ENCODE measurements at places on chromosomes 4 and X.
A peak's percentile ranks its signal among the peaks of the same experiment; 100 is the strongest.

- DNase-seq, result no peak
Observed at GRCh38 chrX:146967306-146967705, 152.8 kb upstream of the CXorf51A start.

DNA sequence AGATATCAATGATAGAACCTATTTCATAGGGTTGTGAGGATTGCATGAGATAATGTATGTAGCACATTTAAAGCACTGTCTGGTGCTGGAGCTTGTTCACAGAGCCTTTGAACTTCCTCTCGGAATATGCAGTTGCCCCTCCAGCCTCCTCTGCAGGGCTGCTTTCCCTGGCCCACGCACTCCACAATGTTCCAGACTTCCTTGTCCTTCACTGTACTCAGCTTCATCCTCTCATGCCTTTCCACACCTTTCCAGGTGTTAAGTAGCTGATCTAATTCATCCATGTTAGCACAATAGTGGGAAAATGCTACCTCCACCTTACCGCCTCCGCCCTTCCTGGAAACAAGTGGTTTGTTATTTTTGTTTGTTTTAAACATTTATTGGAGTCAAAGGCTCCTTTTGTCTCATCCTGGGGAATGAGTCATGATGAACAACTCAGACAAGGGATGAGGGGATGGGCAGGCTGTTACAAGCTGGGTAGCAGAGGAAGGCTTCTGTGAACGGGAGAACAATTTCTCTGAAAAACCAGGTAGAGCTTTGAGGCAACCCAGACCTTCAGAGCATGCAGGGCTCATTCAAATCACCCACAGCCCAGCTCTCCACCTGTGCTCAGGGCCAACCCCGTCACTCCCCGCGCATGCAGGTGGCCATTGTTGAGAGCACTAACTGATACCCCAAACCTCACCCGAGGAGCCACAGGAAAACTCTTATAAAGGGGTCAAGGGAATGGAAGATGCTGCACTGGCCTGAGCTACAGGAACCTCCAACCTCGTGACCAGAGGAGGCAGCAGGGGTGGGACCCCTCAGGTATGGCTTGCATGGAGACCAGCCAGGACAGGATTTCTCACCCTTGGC is 84.9 kb upstream of the TBL1X start:
- no peak for DNase-seq

DNA sequence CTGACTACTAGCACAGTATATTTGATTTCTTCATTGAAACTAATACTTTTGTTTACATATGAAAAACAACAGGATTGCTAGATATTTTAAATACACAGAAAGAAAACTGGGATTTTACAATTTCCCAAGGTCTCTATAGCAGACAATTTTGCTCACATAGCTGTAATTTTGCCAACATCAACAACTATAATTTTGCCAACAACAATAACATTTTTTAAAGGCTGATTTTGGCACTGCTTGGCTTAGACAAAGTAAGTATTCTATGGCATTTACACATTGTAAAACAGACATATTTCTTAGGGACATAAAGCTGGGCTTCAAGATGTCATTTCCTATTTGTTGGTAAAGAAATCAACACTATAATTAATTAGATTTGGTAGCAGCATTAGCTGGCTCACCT is 922.1 kb downstream of the RAB28 start:
- DNase-seq, result no peak

DNA sequence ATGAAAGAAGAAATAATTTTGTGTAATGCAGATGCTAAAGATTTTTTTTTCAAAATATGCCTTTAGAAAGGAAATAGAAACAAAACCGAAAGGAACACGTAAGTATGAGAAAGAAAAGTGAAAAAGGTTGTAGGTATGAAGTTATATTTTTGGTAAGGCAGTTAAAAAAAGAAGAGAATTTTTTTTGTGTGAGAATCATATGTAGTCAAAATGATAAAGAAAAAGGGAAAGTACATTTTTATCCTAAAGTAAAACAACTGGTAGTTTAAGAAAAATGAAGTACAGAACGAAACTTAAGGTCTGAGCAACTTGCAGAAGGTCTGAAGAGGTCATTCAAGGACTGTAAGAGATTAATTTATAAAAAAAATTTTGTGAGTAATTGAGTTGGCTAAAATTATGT is 164.0 kb upstream of the TRAM1L1 start:
- DNase-seq, result no peak

DNA sequence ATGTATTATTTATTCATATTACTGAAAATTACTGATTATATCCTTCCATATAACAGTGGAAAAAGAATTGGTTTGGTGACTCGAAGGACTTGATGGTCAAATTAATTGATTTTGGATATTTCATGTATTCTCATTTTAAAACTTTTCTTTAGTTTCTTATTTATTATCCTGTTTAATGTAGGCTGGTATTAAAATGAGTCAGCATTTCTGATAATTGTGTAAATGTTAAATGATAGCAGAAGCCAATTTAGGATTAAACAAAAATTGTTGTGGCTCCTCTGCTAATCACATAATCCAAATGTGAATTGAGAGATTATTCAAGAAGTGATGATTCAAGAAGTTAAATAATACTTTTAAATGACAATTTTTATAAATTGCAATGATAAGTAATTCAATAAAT is 38.7 kb downstream of the PDLIM5 start:
- no peak for DNase-seq

DNA sequence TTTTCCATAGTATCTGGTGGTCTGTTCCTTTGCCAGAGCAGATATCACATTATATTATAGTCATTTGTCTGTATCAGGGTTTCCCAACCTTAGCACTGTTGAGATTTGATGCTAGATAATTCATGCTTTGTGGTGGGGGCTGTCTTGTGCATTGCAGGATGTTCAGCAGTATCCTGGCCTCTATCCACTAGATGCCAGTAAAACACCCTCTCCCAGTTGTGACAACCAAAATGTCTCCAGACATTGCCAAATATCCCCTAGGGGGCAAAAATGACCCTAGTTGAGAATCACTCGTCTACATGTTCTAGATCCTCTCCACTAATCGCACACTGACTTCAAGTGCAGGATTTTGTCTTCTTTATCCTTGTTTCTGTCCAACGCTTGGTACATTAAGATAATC is 160.8 kb downstream of the FANCB start:
- no peak for DNase-seq

DNA sequence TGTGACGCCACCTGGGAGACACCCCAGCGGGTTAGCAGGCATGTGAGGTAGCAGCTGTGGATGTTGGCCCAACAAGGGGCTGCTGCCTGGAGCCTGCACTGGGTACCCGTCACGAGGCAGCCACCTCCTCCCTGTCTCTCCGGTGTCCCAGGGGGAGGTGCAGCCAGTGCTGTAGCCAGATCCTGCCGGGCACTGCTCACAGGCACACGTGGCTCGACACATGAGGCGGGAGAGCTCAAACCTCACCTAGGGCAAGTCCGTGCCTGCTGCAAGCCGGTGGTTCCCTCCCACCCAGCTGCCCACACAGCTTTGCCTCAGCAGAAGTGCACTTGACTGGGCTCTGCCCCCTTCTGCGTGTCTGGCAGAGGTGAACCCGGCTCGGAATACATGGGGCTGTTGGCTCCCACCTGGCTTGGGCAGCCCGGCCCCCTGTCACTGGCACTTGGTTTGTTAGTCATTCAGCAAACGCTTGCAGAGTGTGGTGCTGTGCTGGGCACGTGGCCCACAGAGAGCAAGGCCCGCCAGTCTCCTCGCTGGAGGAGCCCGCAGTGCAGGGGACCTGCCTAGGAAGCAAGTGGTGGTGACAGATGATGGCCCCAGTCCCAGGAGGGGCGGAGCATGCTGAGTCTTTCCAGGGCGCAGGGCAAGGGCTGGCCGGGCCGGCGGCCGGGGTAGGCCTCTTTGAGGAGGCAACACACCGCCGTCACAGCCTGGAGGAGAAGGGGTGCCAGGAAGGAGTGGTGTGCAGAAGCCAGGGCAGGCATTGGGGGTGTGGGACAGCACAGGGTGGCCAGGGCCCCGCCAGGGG is 10.1 kb upstream of the SH3TC1 start:
- DNase-seq, result no peak

GRCh38 chrX:124736553-124737270 is 390.3 kb downstream of the SH2D1A start:
- DNase-seq, result peak; percentile 22

DNA sequence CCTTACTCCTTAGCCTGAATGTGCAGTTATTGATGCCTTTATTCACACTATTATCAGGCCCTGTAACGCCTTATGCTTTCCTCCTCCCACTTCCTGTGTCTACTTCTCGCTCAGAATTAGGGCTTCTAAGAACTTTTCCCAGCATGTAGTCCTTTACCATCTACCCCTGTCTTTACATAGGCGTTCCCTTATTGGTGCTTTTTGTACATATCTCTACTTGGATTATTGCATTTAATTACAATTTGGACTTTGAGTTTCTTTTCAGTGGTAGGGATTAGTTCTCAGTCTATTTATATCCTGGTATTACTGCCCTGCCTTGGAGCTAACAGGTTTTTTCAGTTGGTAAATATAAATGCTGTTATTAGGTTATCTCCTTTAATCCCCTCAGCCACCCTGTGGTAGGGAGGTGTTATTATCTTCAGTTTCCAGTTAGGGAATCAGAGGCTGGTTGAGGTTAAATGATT is 84.0 kb downstream of the RBPJ start:
- DNase-seq, result no peak

GRCh38 chr4:95118497-95118896 is 360.7 kb downstream of the BMPR1B start:
- no peak for DNase-seq

DNA sequence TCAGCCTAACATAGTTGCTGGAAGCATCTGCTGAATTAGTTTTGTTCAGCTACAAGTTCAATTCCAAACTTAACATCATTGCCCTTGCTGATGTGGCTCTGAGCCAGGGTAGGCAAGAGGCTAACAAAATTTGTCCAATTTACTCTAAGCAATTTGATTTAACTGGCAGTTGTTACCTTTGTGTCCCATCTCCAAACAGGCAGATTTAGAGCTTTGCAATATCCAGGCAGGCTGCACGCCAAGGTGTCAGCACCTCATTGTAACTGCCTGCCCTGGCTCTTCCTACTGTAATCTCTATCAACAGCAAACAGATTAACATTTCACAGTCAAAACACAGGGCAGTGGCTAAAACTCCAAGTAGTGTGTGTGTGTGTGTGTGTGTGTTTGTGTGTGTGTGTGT is 2070.6 kb downstream of the PCDH7 start:
- DNase-seq, result no peak

DNA sequence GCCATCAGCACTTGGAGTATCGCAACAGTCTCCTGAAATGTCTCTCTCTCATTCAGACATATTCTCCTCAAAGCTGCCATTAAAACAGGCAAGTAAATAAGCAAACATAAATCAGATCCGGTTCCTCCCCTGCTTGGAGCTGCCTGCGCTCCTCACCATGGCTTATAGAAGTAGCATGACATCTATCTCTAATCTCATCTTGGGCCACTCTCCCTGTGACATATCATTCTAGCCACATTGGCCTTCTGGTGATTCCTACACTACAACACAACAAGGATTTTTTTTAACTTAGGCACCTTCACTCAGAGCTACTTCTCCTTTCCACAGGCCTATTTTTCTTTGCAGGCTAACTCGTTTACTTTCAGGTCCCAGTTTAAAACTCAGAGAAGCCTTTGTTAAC is 387.9 kb downstream of the ARHGAP24 start:
- no peak for DNase-seq

DNA sequence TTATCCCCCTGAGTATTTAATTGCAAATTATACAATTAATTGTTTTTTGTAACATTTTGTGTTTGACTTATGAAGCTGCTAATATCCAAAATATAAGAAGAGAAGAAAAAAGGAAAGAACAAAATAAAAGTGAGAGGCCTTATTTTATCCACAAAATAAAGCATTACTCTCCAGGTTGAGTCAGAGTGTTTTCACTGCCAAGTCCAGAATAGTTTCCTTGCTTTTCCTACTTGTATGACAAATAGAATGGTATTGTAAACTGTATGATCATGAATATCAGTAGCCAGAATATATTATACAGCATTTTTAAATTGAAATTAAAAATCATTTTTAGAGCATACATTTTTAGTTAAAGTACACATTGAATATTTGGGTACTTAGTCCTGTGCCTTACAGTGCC is 237.8 kb downstream of the NDST4 start:
- no peak for DNase-seq

- no peak for DNase-seq
Observed at GRCh38 chrX:103063918-103064434, at the start of gene BEX1. TSS of gene BEX1 (minus strand) at chrX:103064171. CDS start at chrX:103063274, 897 bp downstream.

GRCh38 chr4:63492515-63492914 is 916.7 kb downstream of the TECRL start:
- DNase-seq, result no peak

DNA sequence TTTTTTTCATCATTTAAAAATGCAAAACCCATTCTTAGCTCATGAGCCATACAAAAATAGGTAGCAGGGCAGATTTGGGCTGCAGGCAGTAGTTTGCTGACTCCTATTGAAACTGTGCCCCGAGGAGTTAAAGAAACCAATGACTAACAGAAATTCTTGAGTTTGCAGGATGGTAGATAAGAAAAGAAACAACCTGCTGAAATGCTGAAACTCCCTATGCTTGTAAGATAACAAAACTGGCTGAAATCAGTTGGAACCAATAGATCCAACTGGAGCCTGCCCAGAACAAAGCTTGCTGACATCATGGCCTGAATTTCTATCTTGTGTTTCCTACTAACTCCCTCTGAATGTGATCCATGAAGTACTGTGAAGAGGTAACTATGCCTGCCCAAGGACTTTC is 68.6 kb downstream of the ANOS1 start:
- no peak for DNase-seq

DNA sequence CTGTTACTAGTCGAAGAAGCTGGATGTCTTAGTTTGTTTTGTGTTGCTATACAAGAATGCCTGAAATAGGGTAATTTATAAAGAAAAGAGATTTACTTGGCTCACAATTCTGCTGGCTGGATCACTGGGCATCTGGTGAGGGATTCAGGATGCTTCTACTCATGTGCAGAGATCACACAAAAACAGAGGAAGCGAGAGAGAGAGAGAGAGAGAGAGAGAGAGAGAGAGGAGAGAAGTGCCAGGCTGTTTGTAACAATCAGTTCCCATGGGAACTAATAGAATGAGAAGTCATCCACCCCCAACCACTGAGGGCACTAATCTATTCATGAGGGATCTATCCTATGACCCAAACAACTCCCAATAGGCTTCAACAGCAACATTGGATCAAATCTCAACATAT is 66.2 kb upstream of the FAM9A start:
- DNase-seq, result no peak

DNA sequence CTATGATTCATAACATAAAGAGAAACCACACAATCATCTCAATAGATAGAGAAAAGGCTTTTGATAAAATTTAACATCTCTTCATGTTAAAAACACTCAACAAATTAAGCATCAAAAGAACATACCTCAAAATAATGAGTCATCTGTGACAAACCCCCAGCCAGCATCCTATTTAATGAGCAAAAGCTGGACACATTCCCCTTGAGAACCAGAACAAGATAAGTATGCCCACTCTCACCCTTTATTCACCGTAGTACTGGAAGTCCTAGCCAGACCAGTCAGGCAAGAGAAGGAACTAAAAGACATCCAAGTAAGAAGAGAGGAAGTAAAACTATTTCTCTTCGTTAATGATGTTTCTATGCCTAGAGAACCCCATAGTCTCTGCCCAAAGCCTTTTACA is 507.2 kb downstream of the PABPC4L start:
- DNase-seq, result no peak

Measured in activated CD4-positive, alpha-beta T cell treated with anti-CD3 and anti-CD28 coated beads for 1 hour (primary cell).